ENCODE measurements at places on chromosomes 3 and 15.

DNA sequence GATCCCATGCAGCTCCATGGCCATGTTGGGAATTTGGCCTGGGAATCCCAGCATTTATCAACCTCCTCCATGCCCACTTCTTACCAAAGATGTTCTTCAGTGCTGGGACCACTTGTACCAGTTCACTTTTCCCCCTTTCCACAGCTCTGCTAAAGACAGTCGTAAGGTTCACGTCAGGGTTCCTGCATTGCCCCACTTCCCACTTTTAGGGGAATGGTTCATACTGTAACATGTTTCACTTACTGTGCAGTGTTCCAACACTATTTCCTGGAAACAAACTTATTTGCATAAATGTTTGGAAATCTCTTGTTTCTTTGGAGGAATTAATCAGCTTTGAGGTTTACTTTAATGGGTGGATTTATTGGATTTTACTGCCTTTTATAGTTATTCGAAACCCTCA, 17.0 kb downstream of the APH1B start:
- no peak for DNase-seq

GRCh38 chr3:35946121-35946853, 307.0 kb downstream of the ARPP21 start:
- no peak for DNase-seq

DNA sequence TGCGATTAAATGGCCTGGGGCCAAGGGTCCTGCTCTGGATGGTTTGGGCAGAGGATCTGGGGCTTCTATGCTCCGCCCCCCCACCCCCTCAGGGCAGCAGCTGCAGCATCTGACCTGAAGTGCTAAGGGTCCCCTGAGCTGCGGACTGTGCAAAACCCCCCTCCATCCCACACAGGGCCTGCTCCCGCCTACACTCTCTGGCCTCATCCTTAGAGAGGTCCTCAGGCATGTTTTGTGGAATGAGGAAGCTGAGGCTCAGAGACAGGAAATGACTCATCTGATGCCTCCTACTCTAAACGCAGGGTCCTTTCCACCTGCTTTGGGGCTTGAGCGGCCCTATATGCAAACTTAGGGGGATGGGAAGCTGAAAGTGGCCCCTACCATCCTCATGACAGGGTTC, 59.5 kb upstream of the CTSH start:
- DNase-seq = no peak

GRCh38 chr15:35713733-35714132, 167.8 kb upstream of the DPH6 start:
- DNase-seq = no peak

DNA sequence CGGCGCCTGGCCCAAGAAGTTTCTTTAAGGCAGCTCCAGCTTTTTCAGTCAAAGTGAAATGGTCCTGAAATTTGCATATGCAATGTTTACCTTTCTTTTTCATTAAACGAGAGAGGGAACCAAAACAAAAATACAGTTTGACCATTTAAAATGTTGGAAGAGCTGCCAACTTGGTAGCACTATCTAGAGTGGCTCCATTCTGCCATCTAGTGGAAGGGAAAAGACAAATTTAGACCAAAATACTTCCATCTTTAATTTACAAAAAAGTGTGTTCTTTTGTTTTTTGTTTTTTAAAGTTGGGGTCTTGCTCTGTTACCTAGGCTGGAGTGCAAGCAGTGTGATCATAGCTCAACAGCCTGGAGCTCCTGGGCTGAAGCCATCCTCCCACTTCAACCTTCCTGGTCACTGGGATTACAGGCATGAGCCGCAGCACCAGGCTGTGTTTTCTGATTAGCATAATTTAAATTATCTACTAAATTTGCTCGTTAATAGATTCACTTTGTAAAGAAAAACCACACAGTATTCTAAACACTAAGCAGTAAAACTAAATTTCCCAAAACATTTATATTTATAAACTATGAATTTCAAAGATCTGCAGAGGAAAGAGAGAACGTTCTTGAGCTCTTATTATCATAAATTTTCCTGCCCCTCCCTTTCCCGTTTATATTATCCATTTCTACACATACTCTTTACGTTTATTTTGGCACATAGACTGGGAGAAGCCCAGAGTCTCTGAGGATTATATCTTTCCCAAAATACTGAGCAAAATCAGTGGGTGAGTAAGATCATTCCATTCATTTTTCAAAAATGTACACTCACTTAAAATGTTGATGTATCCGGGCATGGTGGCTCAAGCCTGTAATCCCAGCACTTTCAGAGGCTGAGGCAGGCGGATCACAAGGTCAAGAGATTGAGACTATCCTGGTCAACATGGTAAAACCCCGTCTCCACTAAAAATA, 15.4 kb upstream of the RFC4 start:
- no peak for DNase-seq

- DNase-seq = no peak
Observed at GRCh38 chr3:75886971-75887526, 101.7 kb upstream of the ZNF717 start.

DNA sequence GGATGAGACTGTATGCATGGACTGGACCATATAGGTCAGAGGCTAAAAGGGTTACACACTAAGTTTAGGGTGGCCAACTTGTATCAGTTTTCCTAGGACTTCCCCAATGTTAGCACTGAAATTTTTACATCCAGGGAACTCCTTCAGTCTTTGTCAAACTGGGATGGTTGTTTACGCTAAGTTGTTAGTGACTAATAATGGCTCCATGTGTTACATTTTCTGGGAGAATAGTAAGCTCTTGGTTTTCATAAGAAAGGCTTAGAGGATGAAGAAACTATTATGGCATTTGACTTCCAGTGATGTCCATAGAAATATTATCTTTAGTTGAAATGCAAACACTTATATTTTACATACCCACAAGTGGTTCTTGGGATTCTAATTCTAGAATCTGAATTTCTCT, 57.9 kb upstream of the ST3GAL6 start:
- no peak for DNase-seq

DNA sequence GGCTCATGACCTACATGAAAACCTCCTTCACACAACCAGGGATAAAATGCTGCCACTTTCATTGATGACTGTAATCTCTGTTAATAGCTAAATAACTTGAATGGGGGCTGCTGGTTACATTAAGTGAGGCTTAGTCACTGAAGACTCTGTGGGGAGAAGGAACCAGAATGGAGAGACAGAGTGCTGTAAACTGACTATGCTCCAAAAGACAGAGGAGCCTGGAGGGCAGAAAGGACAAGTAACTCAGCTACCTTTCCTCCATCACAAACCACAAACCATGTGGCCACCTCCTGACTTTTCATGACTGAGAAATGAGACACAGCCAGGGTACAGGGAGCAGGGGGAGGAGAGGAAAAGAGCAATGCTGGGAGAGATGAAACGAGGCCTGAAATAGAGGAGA, 97.1 kb upstream of the TRIM42 start:
- no peak for DNase-seq

GRCh38 chr3:14300721-14301399, 101.5 kb upstream of the SLC6A6 start:
- no peak for DNase-seq

- DNase-seq = no peak
Observed at GRCh38 chr15:28888900-28889299, 3.1 kb downstream of the APBA2 start.

DNA sequence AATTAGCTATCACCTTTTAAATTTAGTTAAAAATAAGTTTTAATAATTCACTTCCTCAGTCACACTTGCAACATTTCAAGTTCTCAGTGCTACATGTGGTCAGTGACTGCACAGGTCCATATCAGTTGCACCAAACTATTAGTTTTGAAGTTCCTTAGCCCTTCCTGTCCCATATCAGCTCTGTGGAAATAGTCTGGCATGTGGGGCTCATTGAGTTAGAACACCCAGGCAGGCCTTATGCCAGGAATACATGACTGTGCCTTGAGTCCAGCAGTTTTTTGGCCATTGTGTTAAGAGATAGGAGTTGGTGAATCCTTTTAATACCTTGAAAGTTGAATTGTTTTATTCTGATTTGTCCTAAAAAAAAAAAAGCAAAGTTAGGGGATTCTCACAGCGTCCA, 153.7 kb upstream of the BFSP2 start:
- no peak for DNase-seq

- DNase-seq = no peak
Observed at GRCh38 chr3:132669256-132669777, 9.2 kb downstream of the UBA5 start.

GRCh38 chr3:18758047-18758704, 333.0 kb upstream of the SATB1 start:
- DNase-seq = no peak

- DNase-seq = no peak
Observed at GRCh38 chr15:81023483-81024264, 23.0 kb downstream of the TLNRD1 start.

- DNase-seq = no peak
Observed at GRCh38 chr3:13553686-13554085, 4.8 kb downstream of the FBLN2 start.

DNA sequence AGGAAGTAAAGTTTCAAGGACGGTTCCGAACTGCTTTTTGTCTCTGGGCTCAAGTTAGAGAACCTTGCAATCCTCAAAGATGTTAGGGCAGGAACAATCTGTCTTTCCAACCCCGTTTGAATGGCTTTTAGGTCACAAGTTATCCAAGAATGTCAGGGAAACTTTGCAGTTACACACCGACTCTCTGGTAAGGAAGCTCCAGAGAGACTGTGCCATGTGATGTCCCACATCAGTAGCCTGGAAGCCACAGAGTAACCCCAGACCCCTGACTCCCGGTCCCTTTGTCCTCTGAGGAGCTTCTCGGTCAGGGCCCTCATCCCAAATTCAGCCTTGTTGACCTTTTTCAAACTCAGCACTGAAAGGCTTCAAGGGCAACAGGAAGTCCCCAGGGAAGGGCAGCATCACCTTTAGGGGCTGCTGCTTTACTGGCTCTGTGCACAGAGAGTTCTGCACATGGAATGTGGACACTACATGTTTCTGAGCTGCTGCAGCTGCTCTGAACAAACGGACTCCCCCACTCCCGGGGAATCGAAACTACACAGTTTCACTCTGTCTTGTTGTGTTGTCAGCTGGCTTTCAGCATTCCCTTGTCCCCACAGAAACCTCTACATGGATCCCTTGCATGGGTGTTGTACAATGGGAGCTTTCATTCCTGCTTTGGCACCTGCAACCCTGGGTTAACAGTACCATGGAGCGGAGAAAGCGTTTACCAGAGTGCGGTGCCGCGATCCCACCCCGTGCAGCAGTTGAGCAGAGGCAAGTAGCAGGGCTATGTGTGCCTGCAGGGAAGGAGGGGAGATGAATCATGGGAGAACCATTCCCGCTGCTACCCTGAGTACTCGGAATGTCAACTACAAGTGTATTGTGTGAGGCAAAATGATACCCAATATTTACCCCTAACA, 408.2 kb upstream of the THBS1 start:
- DNase-seq = no peak

DNA sequence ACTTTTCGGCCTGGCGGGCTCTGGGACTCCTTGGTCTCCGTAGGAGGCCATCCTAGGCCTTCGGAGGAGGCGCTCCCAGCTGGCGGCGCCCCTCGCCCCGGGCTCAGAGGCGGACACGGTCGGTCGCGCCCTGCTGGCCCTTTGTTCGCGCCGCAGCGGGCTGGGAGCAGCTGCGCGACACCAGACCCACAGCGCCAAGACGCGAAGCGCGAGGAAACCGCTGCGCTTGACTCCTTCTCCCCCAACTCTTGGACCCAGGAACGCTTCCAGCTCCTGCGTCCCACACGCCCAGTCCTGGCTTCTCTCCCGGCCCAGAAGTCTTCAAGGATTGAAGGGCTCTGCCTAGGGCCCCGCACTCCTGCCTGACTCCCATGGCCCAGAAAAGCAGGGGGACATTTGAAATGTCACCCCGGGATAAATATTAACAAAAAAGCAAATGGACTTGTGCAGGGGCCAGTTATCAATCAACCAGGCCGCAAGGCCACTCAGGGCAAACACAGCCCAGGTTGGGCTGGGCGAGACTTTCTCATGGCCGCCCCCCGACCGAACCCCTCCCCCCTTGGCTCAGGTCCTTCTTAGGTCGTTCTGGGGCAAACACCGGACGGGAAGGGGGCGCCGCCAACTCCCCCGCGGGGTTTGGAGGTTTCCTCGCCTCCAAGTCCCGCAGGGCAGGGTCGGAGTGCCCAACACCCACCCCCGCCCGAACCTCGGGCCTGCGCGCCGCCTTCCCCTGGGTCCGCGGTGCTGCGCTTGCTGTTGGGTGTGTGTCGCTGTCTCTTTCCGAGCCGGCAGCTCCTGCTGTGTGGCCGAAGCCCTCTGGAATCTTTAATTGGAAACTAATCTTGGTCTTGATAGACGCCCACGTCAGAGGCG, 5.1 kb downstream of the ONECUT1 start:
- no peak for DNase-seq

All from T-helper 17 cell (primary cell).